Central memory CD4-positive, alpha-beta T cell (primary cell): ENCODE measurements at places on chromosomes 11 and 22.

GRCh38 chr11:1948389-1948788, 1.3 kb downstream of the MRPL23 start:
- DNase-seq: no peak

GRCh38 chr22:22141771-22142591, 102.6 kb upstream of the VPREB1 start:
- no peak for DNase-seq

DNA sequence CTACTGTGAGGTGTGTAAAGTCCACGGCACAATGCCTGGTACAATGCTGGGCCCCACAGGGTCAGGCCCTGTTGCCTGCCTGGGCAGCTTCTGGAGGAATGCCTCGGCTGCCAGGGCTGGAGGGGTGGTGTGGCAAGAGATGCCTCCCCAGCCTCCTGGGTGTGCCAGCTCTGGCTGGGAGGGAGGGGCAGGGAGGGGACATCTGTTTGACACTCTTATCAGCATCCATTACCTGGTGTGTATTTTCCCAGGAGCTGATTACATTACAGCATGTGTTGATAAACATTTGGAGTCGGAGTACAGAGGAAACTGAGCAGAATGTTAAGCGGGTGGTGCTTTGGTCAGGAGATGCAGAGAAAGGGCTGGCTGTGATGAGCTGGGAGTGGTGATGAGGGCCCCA, 11.0 kb upstream of the NECTIN1 start:
- no peak for DNase-seq

DNA sequence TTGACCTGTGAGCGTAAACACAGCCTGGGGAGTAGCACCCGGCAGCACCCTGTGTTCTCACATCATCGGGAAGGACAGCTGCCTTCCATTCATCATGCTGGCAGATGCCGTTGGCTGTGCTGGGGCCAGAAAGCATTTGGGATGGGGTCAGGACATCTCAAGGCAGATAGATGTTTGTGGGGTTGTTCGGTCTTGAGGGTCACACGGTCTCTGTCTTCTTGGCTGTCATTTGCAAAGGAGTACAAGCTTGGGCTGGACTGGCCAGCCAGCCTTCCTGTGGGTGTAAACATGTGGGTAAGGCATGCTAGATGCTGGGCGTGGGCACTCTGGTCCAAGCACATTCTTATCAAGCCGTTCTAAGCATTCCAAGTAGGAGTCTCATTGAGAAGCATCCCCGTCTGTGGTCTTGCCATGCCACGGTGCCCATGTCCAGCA, 81.4 kb downstream of the TBC1D22A start:
- DNase-seq: no peak

DNA sequence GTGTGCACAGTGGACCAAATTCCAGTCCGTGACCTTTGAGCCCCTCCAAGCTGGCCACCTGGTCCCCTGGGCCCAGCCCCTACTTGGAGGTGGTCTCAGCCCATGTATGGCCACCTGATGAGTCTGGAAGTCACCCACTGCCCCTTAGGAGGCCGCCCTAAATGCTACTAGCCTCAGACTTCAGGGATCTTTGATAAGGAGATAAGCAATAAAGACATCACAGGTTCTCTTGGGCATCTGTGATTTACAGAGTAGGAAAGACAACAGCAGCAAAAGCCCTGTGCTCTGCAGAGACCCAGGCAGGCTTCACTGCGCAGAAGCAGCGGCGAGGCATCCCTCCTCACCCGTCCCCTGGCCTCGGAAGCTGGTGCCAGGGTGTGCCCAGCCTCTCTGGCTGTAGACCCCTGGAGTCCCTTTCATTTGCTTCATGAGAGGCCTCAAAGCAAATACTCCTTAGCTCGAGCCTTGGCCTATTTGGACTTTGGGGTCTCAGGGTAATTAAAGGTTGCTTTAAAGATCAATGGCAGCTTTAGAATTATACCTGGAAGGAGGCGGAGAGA, 360.1 kb downstream of the TBC1D22A start:
- no peak for DNase-seq
